ENCODE measurements at places on chromosomes 12 and 14.

- DNase-seq = no peak
These were observed 118.9 kb downstream of the VEZT start for GRCh38 chr12:95336387-95337067.

GRCh38 chr14:44910821-44911220 lies 50.9 kb downstream of the KLHL28 start:
- no peak for DNase-seq

- no peak for DNase-seq
These were observed 1.7 kb upstream of the VASH1 start for GRCh38 chr14:76759589-76759988.

DNA sequence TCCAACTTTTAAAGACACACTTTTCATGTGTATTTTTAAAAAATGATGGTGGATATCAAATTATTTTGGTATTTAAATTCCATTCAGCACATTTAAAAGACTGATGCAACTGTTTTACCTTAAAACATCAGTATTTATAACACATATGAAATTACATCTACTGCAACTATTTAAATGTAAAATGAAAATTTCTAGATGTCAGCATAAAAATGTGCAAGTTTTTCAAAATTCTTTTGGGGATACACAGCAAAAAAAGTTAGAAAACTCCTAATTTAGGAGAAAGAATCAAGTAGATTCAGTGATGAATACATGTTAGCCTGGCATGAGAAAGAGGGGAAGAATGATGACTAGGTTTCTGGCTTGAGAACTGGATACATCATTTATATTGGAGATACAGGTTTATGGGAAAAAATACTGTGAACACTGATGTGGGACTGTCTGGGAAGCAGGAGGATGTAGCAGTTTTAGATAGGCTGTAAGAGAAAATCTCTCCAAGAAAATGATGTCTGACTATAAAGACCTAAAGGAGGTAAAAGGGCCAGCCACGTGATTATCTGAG lies 9.2 kb downstream of the SOS2 start:
- DNase-seq = no peak

DNA sequence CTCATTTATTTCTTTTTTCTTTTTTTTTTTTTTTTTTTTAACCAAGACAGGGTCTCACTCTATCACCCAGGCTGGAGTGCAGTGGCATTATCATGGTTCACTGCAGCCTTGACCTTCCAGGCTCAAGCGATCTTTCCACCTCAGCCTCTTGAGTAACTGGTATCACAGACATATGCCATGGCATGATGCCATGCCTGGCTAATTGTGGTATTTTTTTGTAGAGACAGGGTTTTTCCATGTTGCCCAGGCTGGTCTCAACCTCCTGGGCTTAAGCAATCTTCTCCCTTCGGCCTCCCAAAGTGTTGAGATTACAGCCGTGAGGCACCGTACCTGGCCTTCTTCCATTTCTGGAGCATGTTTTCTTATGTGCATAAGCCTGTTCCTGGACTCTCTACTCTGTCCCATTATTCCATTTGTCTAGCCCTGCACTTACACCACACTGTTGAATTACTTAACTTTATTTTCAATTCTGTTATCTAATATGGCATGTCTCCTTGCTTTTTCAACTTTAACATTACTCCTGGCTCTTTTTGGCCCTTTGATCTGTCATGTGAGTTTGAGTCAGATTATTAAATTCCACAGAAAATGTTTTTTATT lies 47.9 kb upstream of the PTGDR start:
- DNase-seq = no peak

GRCh38 chr14:101849640-101850039 lies 88.1 kb downstream of the PPP2R5C start:
- DNase-seq = no peak

DNA sequence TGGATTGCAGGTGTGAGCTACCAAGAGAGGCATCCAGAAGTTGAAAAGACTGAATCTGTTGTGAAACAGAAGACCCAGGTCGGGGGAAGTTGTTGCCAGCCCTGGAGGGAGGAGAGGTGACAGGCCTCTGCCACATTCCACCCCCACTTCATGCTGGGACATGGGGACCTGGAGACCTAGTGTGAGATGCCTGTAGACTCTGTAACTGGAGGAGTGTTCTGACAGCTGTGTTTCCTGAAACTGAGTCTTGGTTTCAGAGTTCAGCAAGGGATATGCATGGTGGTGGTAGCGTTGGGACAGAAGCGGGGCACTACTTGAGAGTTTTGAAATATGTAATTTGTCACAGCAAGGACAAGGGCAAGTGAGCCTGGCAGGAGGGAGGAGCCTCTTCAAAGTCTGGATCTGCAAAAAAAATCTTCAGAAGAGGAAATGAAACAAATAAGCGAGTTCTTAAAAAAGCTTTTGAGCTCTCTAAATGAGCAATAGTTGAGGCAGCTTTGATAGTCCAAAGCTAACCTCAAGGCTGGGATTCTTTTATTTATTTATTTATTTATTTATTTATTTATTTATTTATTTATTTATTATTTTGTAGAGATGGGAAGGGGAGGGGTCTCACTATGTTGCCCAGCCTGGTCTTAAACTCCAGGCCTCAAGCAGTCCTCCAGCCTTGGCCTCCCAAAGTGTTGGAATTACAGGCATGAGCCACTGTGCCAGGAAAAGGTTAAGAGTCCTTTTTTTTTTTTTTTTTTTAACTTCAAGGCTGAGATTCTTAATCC lies 58.9 kb upstream of the EEA1 start:
- DNase-seq = no peak

DNA sequence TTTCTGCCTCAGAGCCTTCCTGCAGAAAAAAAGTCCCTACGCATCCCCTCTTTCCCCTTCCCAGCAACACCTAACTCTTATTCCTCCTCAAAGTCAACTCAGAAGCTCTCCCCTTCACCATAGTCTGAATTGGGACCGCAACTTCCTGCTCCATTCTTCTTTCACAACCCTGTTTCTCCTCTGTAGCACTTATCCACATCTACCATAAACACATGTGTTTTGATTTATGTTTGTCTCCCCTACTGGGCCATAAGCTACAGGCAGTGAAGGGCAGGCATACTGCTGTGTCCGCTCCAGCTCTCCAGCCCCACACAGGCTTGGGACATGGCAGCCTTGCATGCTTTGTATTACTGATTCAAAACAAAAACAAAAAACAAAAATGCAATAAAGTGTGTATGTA lies 5.9 kb downstream of the SDR9C7 start:
- no peak for DNase-seq

DNA sequence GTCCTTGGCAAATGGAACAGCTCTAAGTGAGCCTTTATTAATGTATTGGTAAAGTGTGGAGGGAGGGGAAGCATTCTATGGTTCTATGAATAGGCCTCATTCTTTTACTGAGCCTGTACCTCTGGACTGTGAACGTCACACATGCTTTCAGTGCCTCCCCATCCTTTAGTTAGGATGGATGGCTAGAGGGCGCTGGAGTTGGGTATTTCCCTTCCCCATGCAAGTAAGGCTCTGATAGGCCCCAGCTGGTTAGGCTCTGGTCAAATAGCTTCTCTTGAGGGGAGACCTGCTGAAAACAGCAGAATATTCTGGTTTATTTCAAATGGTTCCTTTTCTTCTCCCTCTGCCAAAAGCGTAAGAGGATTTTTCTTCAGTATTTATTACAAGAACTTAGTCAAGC lies 860.9 kb upstream of the MDGA2 start:
- no peak for DNase-seq

GRCh38 chr14:54493293-54493692 lies 4.5 kb upstream of the GMFB start:
- DNase-seq = no peak

GRCh38 chr12:125129591-125130255 lies 64.5 kb downstream of the AACS start:
- DNase-seq = no peak

DNA sequence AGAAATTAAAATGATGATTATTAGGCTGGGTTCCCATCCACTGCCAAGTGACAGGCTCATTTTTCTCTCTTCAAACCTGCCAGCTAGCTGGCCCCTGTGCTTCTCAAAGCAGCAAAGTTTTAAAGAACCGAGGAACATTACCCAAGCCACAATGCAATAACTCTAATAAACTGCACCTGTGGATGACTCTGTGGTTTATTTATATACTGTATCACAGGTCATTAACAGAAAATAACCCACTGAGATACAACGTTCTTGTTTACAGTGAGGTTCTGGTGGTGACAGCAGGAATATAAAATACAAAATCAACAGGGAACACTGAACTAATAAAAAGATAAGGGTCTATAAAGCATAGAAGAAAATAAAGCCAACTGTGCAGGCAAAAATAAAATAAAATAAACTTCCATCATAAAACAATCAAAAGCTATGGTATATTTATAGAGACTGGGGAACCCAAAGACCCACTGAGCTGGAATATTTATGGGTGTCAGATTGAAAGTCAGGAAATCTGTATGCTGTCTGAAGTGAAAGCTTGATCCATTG lies 472.9 kb downstream of the NOVA1 start:
- DNase-seq = no peak

DNA sequence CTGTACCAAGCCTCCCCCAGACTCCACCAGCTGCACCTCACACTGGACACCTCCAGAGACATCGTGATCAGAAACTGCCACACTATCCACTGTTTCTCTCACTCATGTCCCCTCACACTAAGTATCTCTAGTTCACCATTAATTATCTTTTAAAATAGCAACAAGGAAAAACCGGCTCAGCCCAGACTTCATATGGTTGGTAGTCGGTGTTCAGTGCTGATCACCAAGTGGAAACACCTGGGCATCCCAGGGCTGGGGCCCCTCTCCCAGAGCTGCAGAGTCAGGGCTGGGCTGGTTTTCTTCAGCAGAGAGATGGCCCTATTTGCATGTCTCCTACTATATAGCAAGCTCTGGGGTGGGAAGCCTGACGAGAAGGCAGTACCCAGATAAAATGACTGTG lies 1140.0 kb downstream of the TMEM121 start:
- no peak for DNase-seq

- DNase-seq = no peak
These were observed 19.0 kb downstream of the OTUB2 start for GRCh38 chr14:94045101-94045500.

DNA sequence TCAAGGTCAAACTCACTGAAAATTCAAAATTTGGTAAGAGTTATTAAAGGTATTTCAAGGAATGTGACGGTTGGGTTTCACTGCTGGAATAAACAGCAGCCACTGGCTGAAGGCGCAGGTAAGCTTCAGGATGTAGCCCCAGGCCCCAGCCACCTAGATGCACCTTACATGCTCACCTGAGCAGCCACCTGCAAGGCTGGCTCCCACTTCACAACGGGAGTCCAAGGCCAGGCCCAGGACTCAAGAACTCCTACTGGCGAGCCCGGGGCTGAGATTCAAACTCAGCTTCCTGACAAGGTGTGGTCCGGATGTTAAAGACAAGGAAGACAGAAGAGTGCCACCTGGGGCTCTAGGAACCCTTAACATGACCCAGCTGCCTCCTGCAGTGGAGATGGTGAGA lies 78.4 kb downstream of the ITPK1 start:
- DNase-seq = no peak

DNA sequence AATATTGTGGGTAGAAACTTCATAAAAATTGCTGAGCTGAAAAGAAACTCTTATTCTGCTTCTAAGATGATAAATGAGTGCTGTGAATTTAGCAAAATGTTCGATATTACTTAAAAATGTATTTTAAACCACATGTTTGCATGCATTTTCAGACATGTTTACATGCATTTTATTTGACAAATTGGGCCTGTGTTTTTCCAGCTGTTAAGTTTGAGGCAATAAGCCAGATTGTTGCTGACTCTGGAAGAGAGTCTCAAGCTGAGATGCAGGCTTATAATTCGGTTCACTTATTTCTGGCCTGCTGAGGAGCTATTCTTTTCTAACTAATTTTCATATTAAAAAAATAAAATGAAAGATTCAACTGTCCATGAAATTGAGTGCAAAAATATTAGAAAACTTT lies 110.1 kb downstream of the SYNE2 start:
- no peak for DNase-seq

- DNase-seq = no peak
These were observed 24.6 kb upstream of the APOF start for GRCh38 chr12:56387152-56387736.

GRCh38 chr12:43338848-43339526 lies 213.0 kb downstream of the ADAMTS20 start:
- DNase-seq = no peak

- DNase-seq = no peak
These were observed 7.9 kb upstream of the PRMT8 start for GRCh38 chr12:3483089-3483488.

DNA sequence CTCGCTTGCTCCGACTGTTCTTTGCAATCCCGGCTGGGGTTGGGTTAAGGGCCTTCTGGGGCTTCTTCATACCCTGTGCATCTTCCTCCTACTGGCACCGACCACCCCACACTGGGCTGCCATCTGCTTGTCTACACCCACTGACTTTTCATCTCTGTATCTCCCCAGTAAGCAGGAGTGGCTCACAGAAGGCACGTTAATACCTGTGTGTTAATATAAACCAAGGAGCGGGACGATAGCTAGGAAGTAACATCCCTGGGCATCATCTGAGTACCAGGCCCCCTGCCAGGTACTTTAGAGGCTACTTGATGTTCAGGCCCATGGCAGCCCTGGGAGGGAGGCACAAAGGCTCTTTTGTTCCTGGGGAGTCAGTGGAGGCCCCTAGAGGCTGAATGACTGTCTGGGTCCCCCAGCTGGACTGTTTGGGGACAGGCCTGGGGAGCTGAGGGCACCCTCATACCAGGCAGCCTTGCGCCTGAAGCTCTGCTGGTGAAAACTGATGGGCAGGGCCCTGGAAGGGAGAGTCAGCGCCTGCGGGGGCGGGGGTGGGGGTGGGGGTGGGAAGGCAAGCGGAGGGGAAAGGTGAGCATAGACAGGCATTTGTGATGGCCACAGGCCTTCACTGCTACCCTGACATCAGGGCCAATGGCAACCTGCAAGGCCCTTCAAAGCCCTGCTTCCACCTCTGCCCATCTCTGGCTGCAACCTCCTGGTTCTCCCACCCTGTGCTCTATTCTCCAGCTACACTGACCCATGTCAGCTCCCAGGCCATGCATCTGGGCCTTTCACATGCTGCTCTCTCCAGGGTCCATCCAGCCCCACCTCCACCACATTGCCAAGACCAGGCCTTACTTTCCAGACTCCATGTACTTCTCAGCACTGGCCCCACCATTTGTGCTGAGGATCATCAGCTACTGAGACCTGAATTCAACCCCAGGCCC lies 34.2 kb upstream of the DEGS2 start:
- no peak for DNase-seq

GRCh38 chr12:123894823-123895345 lies 77.7 kb downstream of the CCDC92 start:
- DNase-seq = no peak

DNA sequence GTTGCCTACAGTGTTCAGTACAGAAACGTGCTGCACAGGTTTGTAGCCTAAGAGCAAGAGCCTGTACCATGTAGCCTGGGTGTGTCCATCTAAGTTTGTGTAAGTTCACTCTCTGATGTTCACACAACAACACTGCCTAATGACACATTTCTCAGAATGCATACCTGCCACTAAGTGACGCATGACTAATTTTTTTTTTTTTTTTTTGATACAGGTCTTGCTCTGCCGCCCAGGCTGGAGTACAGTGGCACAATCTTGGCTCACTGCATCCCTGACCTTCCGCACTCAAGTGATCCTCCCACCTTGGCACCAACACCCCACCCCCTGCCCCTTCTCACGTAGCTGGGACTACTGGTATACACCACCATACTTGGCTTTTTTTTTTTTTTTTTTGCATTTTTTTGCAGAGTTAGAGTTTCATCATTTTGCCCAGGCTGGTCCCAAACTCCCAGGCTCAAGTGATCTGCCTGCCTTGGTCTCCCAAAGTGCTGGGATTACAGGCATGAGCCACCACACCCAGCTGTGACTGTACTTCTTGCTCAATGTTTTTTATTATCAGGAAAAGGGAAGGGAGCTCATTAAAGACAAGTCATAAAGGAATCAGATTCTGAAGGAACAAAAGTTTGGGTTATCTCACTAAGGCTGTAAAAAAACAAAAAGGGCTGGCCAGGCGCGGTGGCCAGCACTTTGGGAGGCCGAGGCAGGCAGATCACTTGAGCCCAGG lies 10.0 kb upstream of the CDC42BPB start:
- DNase-seq = no peak
